ENCODE measurements at places on chromosomes 3 and 15.

DNA sequence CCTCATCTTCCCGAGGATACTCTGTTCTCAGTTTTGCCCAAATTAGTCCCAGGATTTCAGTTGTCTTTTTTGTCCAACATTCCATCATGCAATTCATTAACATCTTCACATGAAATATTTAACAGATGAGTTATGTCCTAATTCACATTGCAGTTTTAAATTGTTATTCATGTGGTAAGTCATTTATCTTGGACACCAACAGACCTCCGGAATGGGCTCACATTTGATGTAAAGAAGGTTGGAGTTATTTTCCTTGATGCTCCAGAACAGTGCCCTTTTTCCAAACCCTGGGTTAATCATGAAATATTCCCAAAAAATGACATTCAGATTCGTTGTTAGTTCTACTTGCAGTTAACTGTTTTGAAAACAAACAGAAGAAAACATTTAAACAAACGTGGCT, 32.8 kb upstream of the LRTM1 start:
- DNase-seq = no peak

- DNase-seq = no peak
These were observed 13.1 kb downstream of the ROBO2 start for GRCh38 chr3:77052733-77053670.

- DNase-seq = no peak
These were observed 26.6 kb upstream of the ACAN start for GRCh38 chr15:88776646-88777045.

DNA sequence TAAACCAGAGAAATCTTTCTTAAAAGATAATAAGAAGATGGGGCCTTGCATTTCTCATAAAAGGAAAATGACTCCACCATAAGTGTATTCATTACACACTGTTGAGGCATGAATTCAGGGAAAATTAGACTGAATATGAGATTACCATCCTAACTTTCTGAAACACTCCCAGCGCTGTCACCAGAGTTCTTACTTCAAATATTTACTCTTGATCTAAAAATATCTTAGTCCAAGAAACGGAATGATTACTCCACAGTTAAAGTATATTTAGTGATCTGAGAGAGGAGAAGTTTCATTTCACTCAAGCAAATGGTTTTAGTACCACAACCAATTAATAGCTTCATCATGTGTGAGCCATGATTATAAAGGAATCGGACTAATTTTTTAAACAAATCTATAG, 300.3 kb downstream of the ZBTB20 start:
- no peak for DNase-seq

- peak; percentile 75 for DNase-seq
These were observed 15.5 kb upstream of the CCDC33 start for GRCh38 chr15:74220475-74221248.

DNA sequence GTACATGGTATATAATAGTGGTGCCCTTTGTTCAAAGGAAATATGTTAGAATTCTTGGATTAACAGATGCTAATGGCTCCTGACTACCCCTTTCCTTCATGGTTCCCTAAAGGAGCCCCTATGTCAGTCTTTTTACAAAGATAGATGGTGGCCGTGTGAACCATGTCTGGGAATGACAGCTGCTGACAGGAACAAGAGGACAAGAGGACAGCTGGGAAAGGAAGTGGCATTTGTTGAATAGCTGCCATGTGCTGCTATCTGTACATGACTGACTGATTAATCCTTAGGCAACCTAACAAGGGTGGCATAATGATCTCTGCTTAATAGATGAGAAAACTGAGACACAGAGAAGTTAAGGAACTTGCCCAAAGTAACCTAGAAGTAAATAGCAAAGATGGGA, 321.7 kb downstream of the ZNF621 start:
- no peak for DNase-seq

GRCh38 chr15:73959012-73959581, 32.8 kb downstream of the LOXL1 start:
- peak; percentile 39 for DNase-seq

- no peak for DNase-seq
These were observed 667 bp downstream of the UMPS start for GRCh38 chr3:124730941-124731297.

- peak; percentile 86 for DNase-seq
These were observed 12.2 kb downstream of the EIF4E3 start for GRCh38 chr3:71713041-71713440.

DNA sequence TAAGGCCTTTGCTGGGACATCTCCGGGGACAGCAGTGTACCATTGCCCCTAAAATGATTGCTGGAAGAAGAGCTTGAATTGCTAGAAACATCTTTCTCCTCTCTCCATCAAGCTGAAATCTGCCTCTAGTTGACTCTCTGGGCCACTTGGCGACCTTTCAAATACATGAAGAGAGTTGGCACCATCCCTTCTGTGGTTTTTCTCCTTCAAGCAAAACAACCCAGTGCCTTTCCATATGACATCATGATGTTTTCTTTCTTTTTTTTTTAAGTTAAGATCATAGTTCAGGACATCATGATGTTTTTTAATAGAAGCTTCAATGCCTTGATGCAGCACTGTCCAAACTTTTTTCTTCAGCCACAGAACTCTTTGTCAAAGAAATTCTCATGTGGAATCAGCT, 144.0 kb upstream of the PTPRG start:
- no peak for DNase-seq

GRCh38 chr3:32868719-32869512, 51.1 kb downstream of the TRIM71 start:
- no peak for DNase-seq

DNA sequence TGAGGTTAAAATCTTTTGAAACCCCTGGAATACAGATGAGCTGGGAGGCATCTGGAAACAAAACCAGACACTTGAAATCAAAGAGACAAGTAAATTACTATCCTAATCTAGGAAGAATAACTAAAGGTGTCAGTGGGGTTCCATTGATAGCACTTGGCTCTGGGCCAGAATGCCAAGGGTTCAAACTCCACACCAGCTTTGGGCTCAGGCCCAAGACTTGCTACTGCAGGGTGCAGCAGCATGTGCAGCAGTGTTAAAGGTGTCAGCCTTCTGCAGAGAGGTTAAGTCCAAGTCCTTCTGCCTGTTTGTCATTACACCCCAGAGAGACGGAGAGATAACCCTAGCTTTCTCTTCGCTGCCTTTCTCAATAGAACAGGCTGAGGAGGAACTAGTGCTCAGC, 273.9 kb downstream of the TIGIT start:
- DNase-seq = no peak

DNA sequence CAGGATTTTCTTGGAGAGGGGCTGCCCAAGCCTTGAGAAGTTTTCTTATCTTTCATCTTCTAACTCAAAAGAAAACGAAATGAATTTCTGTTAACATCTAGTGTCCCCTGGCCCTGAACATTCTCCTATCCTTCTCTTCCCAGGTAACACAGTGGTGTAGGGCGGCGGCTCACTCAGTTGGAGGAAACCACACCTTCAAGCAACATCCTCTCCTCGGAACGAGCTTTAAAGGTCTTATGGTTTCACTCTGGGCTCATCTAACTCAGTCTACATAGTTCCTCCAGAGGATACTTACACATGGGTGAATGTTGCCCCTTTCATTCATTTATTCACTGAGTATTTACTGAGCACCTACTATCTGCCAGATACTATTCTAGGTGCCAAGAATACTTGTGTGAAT, 31.0 kb upstream of the KLHL6 start:
- no peak for DNase-seq

GRCh38 chr3:179663093-179663492, 10.3 kb downstream of the USP13 start:
- no peak for DNase-seq

- DNase-seq = no peak
These were observed 183.1 kb upstream of the TLE3 start for GRCh38 chr15:70280781-70281180.

DNA sequence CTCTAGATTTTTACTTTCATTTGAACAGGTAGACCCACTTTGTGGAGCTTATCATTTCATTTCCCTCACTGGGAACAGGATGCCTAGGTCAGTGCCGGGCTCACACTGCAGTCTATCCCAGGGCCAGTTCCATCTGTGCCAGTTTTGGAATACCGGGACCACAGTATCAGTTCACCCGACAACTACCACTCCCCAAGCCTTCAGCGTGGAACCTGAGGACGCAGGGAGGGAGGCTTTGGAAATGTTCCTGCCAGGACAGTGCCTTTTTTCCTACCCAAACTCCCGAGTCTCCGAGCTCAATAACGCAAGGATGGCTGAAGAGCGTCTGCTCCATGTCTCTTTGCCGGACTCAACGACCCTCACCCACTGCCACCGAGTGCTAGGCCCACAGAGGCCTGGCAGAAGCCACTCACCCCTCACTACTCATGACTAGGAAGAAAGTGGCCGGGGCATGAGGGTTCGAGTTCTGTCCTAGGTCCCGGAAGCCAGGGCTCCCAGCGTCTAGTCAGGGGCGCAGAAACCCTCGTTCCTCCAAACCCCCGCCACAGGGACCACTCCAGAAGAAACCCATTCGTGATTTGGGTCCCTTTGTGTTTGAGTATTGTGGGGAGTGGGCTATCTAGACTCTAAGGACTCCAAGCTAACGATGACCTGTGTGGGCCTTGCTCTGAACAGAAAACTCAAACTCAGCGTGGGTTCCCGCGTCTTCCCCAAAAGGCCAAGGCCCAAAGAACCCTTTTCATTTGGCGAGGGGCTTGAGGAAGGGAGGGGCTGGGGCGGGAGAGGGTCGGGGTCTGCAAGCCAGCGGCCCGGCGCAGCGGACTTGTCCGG, 11.4 kb downstream of the ZIC1 start:
- DNase-seq = no peak

DNA sequence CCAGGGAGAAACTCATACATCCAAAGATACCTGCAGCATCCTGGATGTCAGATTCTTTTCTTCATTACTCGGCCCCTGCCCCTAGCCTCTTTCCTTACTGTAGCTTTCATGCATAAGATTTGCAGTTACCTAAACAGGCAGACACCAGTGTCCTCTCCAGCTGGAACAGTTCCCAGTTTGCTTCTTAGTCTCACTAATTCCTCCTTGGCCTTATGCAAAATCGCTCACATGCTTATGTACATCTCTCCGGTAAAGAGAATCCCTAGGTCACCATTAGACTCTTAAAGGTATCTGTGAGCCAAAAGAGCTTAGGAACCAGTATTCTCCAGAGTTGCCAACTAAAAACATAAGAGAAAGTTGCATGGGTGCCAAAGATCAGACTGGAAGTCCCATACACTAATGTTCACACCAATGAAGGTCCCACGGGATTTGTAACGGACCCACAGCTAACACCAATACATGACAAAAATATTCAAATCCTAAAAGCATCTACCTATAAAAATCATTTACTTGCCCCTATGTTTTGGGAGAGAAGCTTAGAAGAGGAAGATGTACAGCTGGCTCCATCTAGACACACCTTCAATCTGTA, 66.6 kb downstream of the CBLB start:
- DNase-seq = no peak

All from NCI-H187 treated with DMSO at 0.1 percent for 48 hours (cell line).